Uterus (tissue), 4 donors: ENCODE measurements at places on chromosomes 3 and 15.
A peak's percentile ranks its signal among the peaks of the same experiment; 100 is the strongest.

DNA sequence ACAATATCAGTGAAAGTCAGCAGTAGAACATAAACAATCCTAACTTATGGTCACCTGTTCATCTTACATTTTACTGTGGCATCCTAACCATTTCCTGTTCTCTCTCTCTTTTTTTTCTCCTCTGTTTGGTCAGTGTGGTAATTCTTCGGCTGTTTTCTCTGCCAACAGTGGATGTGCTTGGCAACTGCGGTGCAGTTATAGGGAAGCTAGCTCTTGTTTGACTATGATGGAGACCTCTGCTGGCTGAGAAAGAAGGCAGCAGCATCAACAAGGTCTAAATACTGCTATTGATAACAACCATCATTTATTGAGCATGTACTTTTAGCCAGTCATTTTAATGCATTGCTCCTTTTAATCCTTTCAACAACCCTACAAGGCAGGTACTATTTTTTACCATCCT is 723 bp upstream of the DRD3 start:
- no peaks in the 10 kb centered on the region for H3K4me1 ChIP-seq
- no peak overlapping the region for H3K27ac ChIP-seq
- H3K4me3 ChIP-seq = no peak overlapping the region

DNA sequence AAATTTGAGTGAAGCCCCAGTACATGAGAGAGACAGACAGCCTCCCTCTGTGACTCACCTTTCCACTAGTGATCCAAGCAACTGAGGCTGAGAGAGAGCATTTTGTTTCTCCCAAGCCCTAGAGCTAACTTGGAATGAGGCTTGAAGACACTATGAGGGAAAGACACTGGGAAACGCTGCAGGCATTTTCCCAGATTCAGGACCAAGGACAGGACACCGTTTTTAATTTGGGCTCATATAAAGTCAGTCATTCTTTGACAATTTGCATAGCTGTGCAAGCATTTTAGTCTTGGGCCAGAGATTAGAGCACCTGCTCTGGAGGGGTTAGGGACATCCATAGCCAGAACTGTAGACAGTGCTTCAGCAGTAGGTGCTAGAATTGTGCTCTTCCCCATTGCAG is 249.0 kb downstream of the AGBL1 start:
- DNase-seq = no peak
- no peaks in the 10 kb centered on the region for H3K27me3 ChIP-seq
- H3K4me1 ChIP-seq = no peaks in the 10 kb centered on the region
- no peak overlapping the region for H3K27ac ChIP-seq
- H3K4me3 ChIP-seq = no peak overlapping the region
- H3K36me3 ChIP-seq = no peaks in the 10 kb centered on the region

- H3K36me3 ChIP-seq = no peaks in the 10 kb centered on the region
- no peak overlapping the region for H3K27ac ChIP-seq
- no peak overlapping the region for H3K4me3 ChIP-seq
- no peak for DNase-seq
These were observed 15.9 kb upstream of the COPG1 start for GRCh38 chr3:129233538-129233937.

GRCh38 chr15:73873889-73874511 is 636 bp downstream of the TBC1D21 start:
- H3K4me3 ChIP-seq = no peak overlapping the region
- DNase-seq = no peak
- no peaks in the 10 kb centered on the region for H3K4me1 ChIP-seq
- no peak overlapping the region for H3K27ac ChIP-seq
- H3K27me3 ChIP-seq = no peaks in the 10 kb centered on the region
- no peaks in the 10 kb centered on the region for H3K36me3 ChIP-seq

DNA sequence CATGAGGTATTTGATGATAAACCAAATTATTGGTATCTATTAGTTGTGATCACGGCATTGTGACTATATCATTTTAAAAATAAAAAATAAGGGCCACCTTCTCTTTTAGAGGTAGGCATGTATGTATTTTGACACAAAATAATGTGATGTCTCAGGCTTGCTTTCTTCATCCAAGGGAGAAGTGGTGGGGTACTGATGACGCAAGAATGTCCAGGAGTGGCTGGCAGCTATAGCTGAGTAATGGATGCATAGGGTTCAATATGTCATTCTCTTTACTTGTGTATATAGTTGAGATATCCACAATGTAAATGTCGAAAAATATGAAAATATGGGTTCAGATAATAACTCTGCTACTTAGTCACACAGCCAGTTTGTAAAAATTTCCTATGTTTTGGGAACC is 46.8 kb upstream of the NSMCE3 start:
- no peaks in the 10 kb centered on the region for H3K36me3 ChIP-seq
- no peak for DNase-seq

DNA sequence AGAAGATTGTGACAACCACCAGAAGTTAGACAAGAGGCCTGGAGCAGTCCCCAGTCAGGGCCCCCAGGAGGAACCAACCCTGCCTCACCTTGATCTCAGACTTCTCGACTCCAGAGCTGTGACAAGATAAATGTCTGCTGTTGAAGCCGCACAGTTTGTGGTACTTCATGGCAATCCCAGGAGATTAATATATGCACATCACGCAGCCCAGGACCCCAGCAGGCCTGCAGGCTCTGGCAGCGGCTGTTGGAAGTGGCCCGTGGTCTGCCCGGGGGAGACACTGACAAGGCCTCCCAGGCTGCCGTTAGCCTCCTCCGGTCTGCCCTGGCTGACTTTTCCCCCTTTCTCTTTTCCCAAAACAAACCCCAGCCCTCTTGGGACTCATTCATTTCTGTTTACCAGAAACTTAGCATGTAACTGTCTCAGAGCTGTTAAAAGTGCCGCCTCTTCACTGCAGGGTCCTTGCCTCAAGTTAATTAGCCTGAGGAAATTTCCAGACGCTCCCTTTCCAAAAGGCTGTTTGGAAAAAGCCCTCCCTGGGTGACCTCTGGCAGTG is 183.5 kb upstream of the LYSMD4 start:
- H3K27ac ChIP-seq = no peak overlapping the region
- H3K4me3 ChIP-seq = no peak overlapping the region
- H3K27me3 ChIP-seq = no peaks in the 10 kb centered on the region
- no peaks in the 10 kb centered on the region for H3K4me1 ChIP-seq
- H3K36me3 ChIP-seq = no peaks in the 10 kb centered on the region

GRCh38 chr3:42764561-42765295 is 8.3 kb downstream of the CCDC13 start:
- no peaks in the 10 kb centered on the region for H3K36me3 ChIP-seq
- no peak overlapping the region for H3K4me3 ChIP-seq
- no peaks in the 10 kb centered on the region for H3K27me3 ChIP-seq
- no peak for DNase-seq

DNA sequence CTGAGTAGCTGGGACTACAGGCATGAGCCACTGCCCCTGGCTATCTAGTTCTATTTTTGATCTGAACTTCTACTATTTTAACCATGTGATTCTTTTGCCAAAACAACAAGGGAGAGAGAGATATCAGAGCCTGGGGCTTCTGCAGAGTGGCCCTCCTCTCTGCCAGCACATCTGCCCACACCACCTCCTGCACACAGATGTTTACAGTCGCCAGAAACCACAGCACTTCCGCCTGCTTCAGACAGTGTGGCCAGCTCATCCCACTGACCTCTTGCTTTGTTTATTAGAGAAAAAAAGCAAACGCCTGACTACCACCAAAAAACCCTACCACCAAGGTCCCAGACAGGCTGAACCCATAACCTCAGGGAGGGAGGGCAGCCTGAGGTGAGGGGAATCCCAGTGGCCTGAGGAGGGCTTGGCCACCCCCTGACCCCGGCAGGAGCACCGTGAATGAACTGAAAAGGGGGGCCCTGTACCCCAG is 85.9 kb upstream of the ABHD2 start:
- no peak overlapping the region for H3K4me3 ChIP-seq
- H3K27ac ChIP-seq = peak overlapping the region; percentile 23
- no peaks in the 10 kb centered on the region for H3K27me3 ChIP-seq
- no peaks in the 10 kb centered on the region for H3K4me1 ChIP-seq
- no peak for DNase-seq

DNA sequence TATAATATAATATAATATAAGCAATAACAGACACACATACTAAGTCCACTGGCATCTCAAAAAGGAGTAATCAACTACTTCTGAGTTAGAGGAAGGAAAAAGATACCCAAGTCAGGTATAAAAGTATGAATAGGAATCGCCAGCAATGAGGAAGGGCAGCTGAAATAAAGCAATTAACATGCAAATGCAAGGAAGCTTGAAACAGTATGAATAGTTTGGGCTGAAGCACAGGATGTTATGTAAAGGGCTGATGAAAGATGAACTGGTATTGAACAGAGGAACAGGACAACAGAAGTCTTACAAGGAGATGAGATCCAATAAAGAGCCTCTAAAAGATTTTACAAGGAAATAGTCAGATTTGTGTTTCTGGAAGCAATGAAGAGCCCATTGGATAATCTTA is 7.1 kb downstream of the COPS2 start:
- DNase-seq = no peak
- no peak overlapping the region for H3K4me3 ChIP-seq
- no peaks in the 10 kb centered on the region for H3K27me3 ChIP-seq
